ENCODE measurements at places on chromosomes 6 and 20.
A peak's percentile ranks its signal among the peaks of the same experiment; 100 is the strongest.

DNA sequence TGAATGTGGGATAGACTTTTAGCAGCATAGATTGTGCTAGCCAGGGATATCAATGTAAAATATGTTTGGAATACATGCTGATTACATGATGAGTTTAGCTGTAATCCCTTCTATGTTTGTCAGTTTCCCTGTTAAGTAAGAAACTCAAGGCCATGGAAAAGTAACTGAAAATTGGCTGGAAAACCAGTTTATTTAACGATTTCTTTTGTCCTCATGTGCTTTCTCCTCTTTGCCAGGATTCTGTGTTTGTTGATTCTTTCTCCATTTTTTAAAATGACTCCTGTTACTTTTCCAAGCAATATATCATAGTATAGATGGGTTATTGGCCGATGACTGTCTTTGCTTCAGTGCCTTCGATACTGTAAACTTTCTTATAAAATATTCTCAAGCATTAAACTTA is 87.5 kb downstream of the SAMD5 start:
- no peak for DNase-seq

DNA sequence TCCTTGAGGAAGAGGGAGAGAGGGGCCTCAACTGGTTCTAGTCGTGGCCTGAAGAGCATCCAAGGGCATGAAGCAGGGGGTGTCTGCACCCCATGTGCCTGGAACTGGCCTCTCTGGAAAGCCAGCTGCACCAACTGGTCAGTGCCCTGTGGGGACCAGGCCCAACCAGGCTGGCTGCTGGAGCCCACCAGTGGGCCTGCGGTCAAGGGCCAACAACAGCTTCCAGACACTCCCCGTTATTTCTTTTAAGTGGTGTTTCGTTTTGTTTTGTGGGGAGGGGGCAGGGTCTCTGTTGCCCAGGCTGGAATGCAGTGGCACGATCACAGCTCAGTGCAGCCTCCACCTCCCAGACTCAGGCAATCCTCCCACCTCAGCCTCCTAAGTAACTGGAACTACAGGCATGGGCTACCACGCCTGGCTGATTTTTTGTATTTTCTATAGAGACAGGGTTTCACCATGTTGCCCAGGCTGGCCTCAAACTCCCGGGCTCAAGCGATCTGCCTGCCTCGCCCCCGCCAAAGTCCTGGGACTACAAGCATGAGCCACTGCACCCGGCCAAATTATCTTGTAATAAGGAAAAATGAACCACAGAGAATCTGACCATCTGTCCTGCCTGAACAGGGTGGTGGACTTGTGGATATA is 11.9 kb upstream of the C20orf144 start:
- no peak for DNase-seq

DNA sequence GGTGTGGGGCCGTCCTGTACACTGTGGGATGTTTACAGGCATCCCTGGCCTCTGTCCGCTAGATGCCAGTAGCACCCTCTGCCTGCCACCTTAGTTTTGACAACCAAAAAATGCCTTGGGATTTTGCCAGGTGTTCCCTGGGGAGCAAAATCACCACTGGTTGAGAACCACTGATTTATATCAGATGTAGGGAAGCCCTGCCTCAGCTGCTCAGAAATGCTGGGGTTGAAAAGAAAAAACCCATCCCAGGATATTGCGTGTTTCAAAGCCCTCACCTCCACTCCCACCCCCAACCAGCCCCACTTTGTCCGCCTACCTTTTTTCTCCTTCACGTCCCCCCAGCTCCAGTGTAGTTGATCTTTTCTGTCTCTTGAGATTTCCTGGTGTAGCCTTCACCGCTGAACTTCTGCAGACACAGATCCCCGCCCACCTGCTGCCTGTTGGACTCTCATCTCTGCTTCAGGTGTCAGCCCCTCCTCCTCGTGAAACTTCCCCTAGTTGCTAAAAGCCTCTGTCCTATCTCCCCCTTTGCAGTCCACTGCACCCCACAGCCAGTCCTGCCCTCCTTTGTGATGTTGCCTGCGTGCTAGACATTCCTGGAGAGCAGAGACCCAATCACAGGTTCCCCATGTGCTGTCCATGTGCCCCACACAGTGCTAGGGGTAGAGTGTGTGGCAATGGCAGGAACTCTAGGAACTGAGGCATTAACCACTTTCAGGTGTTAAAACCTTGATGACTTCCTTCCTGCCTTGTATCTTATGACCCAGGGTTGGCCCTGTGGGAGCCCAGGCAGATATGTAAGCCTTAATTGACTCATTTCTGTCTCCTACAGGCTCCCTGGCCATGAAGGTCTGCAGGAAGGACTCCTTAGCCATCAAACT is 98.9 kb downstream of the TBC1D7 start:
- DNase-seq = no peak

GRCh38 chr6:116205281-116205680 is 48.6 kb downstream of the TSPYL4 start:
- DNase-seq = no peak

- DNase-seq = no peak
These were observed 23.8 kb downstream of the CYB5R4 start for GRCh38 chr6:83883240-83883639.

DNA sequence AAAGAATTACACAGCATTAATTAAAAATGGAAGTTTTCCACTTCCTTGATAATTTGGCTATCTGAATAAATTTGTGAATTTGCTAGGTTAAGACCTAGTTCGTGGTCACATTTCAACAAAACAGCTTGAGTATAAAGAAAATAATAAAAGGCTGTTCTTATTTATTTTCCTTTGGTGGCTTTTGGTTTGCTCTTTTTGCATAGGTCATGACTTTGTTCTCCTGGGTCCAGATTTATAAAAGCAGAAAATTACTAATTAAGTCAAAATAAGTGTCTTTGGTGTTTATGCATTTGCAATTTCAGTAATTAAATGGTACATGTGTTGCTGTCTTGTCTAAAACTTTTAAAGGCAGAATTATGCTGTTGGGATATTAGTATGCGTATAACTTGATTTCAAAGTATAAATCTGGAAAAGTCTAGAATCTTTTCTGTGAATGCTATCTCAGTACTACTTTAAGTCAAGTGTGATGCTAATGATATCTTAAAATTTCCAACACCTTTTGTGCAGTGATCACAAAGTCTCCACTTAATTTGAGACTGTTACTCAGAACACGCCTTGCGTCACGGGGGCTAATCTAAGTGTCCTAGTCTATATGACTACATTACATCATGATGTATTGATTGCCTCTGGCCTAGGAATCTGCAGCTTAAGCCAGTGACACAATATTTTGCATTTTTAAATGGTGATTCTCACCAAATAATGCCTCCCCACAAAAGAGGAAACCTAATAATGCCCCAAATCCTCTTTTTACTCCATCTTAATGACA is 41.0 kb downstream of the GNAS start:
- peak; percentile 13 for DNase-seq

DNA sequence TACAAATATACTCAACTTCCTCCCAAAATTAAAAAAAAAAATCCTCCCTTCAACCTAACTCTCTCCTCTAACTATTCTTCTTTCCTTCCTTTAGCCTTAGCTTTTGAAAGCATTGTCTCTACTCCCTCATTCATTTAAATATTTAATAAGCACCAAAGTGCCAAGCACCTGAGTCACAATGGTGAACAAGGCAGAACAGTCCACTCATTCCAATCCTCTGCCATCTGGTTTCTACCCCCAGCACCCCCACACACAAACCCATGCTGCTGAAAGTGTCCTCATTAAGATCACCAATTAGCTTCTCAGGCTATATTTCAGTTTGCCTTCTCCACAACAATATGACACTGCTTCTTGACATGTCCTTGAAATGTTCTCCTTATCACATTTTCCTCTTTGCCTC is 76.3 kb downstream of the DTNBP1 start:
- no peak for DNase-seq

DNA sequence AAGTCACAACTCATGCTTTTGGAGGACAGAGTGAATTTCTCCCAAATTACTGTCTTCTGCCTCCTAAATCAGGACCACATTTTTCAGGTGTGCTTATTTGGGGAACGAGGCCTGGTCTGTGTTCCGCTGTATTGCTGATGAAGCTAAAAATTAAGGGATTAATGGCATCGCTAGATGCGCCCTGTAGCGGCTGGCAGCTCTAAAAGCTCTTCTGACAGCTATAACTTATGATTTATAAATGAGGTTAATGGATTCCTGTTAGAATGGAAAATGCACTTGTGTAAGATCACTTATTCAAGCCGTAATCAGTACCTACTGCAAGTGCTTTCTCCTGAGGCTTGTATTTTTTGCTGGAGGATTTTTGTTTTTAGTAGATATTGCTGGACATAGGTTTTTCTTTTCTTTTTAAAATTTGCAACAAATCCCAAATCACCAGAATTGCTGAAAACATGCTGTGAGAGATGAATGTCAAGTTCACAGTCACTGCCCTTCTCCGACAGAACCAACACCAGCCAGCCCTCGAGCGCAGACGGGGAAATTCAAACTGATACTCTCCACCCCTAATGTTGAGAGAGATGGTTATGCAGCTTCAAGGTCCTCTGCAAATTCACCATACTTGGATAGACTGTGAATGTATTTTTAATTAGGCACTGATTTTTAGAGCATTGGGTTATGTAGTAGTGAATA is 49.1 kb downstream of the AKAP12 start:
- DNase-seq = no peak

GRCh38 chr6:11146117-11146826 is 34.7 kb upstream of the ERVFRD-1 start:
- no peak for DNase-seq

DNA sequence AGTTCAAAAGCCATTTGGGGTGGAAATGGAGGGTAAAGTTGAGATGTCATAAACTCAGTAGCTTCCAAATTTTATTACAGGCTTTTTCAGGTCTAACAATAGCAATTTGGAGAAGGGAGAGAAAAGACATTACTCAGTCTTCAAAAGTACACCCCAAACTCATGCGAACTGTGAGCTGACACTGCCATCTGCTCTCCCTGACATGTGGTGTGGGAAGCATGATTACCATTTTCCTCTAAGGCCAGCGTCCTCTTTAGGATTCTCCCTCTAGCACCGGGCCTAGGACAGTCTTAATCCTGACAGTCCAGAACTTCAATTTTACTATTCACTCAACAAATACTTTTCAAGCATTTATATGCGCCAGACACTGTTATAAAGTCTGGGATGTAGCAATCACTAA is 536.0 kb upstream of the JARID2 start:
- no peak for DNase-seq

DNA sequence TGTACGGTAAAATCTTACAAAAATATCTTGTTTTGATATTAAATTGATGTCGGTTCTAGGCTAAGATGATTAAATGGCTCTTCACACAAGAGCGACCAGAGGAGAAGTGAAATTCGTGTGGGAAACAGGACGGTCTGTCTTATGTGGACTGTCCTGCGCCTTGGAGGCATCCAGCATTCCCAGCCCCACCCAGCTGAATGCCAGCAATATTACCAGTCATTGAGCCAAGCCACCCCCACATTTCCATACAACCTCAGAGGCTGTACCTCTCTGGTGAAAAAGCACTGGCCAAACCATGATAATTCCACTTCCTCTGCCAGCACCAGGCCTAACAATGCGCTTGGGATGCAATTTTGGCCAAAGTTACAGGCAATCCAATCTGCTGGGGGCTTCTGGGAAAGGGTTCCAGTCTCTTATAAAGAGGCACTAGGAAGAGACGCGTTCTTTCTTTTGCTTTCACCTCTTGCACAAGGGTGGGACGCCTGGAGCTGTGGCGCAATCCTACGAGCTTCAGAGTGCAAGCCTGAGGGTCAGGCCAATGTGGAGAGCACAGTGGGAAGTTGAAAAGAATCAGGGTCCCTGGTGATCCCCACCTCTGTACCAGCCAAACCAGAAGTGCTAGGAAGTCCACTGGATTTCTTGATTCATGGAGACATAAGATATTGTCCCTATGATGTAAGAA is 213.1 kb downstream of the PREX1 start:
- no peak for DNase-seq

DNA sequence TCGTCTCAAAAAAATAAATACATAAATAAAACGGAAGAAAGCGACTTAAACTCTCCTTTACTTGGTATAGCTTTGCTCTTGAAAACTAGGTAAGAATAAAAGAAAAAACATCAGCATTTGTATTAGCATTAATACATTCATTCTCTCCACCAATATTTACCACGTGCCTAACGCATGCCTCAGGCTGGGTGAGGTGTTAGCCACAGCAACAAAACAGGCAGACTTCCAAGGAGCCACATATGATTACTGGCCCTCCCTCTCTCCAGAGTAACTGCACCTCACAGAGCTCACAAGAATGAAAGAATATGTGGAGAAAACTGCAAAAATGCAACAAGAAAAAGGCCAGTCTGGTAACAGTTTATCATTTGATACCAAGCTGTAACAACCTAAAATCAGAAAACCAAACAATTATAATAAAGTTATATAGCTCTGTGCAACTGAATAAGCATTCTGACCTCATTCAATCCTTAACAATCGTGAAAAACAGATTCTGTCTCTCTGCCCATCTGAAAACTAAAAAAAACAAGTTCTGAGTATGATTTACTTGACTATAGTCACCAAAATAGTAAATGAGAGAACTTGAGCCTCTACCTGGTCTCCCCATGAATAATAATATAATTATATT is 5.2 kb downstream of the NAPB start:
- peak; percentile 51 for DNase-seq

- no peak for DNase-seq
These were observed 75.8 kb downstream of the CAP2 start for GRCh38 chr6:17469006-17469832.

DNA sequence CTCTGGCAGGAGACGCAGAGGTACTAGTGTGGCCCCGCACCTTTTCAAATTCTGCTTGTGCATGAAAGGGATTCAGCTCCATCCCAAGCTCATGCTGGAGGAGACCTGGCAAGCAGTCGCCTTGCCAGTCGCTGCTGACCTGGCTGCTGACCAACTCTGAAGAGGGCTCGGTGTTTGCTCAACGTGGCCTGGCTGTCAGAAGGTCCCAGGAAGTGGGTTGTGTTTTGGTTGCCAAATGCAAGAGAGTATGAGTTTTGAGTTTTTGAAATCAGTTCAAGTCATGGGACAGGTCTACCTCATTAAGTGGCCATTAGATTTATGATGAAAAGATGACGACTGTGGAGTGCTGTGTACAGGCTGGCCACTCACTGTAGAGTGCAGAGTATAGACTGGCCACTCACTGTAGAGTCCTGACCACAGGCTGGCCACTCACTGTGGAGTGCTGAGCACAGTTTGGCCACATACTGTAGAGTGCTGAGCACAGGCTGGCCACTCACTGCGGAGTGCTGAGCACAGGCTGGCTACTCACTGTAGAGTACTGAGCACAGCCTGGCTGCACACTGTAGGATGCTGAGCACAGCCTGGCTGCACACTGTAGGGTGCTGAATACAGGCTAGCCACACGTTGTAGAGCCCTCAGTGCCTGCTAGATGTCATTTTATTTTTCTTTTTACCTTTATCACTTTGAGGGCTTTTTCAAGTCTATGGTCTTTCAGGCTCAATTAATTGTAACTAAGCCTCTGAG is 193.9 kb downstream of the ZNF217 start:
- DNase-seq = no peak

- no peak for DNase-seq
These were observed 84.5 kb upstream of the GPR6 start for GRCh38 chr6:109893606-109894005.

- DNase-seq = no peak
These were observed 10.0 kb downstream of the TXNDC5 start for GRCh38 chr6:7900621-7901020.

DNA sequence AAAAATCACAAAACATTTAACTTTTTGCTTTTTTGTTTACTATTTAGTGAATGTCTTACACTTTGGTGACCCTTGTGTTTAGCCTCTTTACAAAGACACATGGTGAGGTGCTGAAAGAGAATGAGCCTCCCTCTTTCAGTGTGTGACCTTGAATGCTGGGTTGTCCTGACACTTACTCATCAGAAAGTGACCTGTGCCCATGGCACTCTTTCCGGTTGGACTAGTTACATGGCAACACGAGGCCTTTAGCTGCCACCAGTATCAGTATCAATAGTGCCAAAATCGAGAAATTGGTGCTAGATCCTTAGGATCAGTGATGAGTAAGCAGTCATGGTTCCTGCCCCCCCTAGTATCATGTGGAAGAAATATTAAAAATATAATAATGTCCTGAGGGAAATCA is 1.7 kb upstream of the RPL7L1 start:
- no peak for DNase-seq
